ENCODE measurements at places on chromosomes 3 and 15.

- peak overlapping the region; percentile 82 for H3K4me3 ChIP-seq
- DNase-seq = peak; percentile 100
Measured at GRCh38 chr15:92809064-92809879, 90.9 kb upstream of the CHD2 start.

DNA sequence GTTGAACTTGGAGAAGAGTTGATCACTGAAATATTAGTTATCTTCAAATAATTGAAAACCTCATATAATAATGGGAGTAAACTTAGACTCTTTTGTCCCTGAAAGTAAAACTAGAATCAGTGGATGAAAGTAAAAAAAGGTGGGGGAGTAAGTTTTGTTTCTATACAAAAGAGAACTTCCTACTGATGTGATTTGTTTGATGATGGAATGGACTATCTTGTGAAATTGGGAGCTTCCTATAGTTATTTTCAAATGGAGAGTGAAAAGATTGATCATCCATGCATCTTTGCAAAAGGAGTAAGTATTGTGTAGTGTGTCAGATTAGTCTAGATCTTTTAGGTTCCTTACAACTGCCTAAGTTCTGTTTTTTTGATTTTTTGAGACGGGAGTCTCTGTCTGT is 28.4 kb downstream of the SPRED1 start:
- no peaks in the 10 kb centered on the region for H3K27me3 ChIP-seq
- no peak overlapping the region for H3K4me3 ChIP-seq
- peaks cover 2% of the 10 kb centered on the region for H3K36me3 ChIP-seq
- peaks cover 35% of the 10 kb centered on the region for H3K4me1 ChIP-seq

DNA sequence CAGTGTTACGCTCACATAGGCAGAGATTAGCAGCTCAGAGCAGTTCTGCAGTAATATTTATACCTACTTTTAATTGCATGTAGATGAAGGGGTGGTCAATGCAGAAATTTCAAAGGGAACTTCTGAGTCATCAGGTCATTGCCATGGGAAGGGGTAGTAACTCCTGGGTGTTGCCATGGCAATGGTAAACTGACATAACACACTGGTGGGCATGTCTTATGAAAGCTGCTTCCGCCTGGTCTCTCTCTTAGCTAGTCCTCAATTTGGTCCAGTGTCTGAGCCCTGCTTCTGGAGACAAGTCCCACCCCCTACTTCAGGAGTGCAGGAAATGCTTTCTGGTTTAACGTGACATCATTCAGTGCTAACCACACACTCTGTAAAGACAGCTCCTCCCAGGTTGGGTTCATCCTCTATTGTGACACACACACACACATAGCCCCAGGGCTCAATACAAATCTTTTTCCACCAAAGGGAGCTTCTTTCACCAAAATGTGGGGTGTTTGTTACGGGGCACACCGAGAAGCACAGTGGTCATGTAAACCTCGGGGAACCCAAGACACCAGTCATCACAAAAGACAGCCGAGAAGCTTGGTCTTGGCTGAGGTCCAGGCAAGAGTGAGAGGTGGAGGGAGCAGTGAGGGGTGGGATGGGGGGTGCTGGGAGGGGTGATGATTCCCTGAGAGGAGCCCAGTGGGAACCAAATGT is 74.5 kb downstream of the TLE3 start:
- H3K27me3 ChIP-seq = peaks cover 53% of the 10 kb centered on the region
- H3K36me3 ChIP-seq = no peaks in the 10 kb centered on the region
- no peak for DNase-seq
- no peak overlapping the region for H3K27ac ChIP-seq
- no peak overlapping the region for H3K4me3 ChIP-seq

DNA sequence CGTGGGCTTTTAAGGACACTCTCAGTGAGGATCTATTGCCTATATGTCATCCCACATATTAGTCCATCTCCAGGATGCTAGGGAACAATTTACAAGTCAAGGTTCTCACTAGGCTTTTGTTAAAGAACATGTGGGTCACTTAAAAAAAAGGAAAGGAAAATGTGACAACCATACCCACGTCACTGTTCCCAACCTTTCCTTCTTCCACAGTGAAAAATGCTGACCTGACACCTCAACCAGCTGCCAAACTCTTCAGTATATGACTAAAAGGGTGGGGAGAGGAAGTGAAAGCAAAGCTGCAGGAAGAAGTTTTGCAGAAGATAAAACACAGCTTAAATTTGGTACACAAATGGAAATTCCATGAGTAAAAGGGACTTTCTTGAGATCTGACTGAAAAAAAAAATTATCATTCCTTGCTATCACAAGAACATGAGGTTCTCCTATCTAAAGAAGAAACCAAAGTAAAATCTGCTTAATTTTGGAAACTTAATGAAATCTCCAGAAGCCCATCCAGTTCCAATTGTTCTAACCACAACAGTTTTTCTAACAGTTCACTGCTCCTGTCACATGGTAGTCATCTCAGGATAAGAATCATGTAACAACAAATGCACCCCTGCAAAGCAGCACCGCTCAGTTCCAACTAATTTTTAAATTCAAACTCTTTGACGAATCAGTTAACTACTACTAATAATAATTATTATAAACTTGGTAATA is 117.0 kb upstream of the TSPAN3 start:
- no peak overlapping the region for H3K4me3 ChIP-seq
- DNase-seq = no peak
- H3K27ac ChIP-seq = peak overlapping the region; percentile 80
- H3K36me3 ChIP-seq = peaks cover 5% of the 10 kb centered on the region
- H3K27me3 ChIP-seq = no peaks in the 10 kb centered on the region
- peaks cover 49% of the 10 kb centered on the region for H3K4me1 ChIP-seq

DNA sequence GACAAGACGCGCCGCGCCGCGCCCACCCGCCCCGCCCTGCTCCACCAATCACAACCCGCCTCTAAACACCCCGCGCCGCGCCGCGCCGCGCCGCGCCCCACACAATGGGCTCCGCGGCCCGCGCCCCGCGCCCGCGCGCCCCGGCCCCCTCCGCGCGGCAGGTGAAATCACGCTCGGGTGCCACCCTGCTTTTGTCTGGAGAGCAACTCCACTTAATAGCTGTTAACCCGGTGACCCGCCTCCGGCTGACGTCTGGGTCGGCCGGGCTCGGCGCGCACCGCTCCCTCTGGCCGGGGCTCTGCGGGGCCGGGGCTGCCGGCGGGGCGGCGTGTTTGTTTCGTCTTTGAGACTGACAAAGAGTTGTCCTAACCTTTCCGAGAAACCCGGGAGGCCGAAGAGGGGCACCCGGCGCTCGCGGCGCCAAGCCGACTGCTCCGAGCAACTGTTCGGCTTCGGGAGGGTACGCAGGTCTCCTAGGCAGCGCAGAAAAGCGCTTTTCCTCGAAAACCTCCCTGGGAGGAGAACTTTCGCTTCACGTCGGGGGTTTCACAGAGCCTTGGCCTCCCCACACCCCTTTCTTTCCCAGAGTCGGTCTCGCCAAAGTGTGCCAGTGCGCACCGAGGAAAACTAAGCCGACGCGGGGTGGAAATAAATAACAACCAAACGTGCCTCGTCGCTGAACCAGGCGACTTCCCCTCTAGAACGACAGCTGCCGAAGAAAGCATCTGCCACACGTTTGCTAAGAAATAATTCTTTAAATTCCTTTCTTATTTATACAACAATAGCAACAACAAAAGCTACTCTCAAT is 518.4 kb downstream of the FOXP1 start:
- no peaks in the 10 kb centered on the region for H3K36me3 ChIP-seq
- H3K27ac ChIP-seq = peak overlapping the region; percentile 98
- no peaks in the 10 kb centered on the region for H3K27me3 ChIP-seq

- peaks cover 16% of the 10 kb centered on the region for H3K36me3 ChIP-seq
- peaks cover 56% of the 10 kb centered on the region for H3K4me1 ChIP-seq
- no peaks in the 10 kb centered on the region for H3K27me3 ChIP-seq
- DNase-seq = no peak
- peak overlapping the region; percentile 65 for H3K27ac ChIP-seq
- H3K4me3 ChIP-seq = peak overlapping the region; percentile 73
Measured at GRCh38 chr3:55480911-55481743, 6.0 kb downstream of the WNT5A start.

DNA sequence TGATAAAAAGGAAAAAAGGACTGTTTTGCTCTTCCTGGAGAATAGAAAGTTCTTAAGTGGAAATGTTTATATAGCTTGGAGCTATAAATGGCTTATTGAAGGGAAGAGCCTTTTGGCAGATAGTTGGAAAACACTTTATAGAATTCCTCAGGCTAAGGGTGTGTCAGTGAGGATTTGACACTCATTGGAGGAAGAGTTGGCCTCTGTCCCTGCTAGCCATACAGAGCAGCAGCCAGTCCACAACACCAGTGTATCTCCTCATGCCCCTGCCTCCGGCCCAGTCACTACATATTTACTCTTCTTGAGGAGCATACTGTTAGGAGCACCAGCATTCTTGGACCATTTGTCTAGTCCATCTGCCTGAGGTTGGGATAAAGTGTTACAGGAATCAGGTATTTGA is 36.2 kb downstream of the KLHL18 start:
- no peak overlapping the region for H3K4me3 ChIP-seq
- peak overlapping the region; percentile 32 for H3K27ac ChIP-seq

- no peaks in the 10 kb centered on the region for H3K36me3 ChIP-seq
- H3K4me1 ChIP-seq = no peaks in the 10 kb centered on the region
- H3K4me3 ChIP-seq = no peak overlapping the region
- DNase-seq = no peak
- no peak overlapping the region for H3K27ac ChIP-seq
- peaks cover 77% of the 10 kb centered on the region for H3K27me3 ChIP-seq
Measured at GRCh38 chr15:62291262-62291661, 126.2 kb upstream of the C2CD4B start.

- DNase-seq = no peak
- H3K27ac ChIP-seq = no peak overlapping the region
- H3K4me3 ChIP-seq = no peak overlapping the region
- H3K27me3 ChIP-seq = peaks cover 58% of the 10 kb centered on the region
- no peaks in the 10 kb centered on the region for H3K36me3 ChIP-seq
Measured at GRCh38 chr3:98026425-98027084, 8.6 kb downstream of the GABRR3 start.

- H3K27ac ChIP-seq = no peak overlapping the region
- no peaks in the 10 kb centered on the region for H3K36me3 ChIP-seq
- no peaks in the 10 kb centered on the region for H3K27me3 ChIP-seq
- H3K4me3 ChIP-seq = no peak overlapping the region
- peaks cover 7% of the 10 kb centered on the region for H3K4me1 ChIP-seq
Measured at GRCh38 chr15:76533995-76534394, 197.4 kb downstream of the ISL2 start.

DNA sequence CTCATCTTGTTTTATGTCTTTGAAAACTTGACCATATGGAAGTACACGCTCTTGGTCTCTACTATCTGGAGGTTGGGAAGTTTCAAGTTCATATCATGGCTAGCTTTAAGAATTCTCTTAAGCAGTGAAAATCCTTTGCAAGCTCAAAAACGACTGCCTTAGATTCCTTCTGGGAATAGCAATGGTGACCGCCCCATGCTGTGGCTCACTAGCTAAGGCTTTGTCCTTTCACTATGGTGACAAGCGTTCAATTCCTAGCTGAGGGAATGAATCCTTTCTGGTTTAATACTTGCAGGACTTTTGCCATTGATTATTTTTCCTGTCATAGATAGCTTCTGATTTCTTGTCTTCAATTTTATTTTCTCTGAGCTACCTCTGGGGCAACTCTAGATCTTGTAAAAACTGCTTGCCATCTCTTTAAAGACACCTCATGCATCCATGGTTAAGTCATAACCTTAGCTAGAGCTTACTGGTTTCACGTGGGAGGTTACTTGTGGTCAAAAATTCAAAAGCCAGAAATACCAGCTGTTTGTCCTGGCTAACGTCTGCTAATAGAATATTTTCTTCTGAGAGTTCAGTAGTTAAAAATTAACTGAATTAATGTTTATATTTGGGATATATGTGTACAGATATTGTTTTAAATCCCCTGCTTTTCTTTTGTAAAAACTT is 673.4 kb upstream of the CBLB start:
- peaks cover 7% of the 10 kb centered on the region for H3K4me1 ChIP-seq
- no peak for DNase-seq

GRCh38 chr15:66673410-66674322 is 28.4 kb upstream of the SMAD6 start:
- no peak overlapping the region for H3K4me3 ChIP-seq
- no peaks in the 10 kb centered on the region for H3K27me3 ChIP-seq
- no peaks in the 10 kb centered on the region for H3K36me3 ChIP-seq
- no peak for DNase-seq
- no peak overlapping the region for H3K27ac ChIP-seq

DNA sequence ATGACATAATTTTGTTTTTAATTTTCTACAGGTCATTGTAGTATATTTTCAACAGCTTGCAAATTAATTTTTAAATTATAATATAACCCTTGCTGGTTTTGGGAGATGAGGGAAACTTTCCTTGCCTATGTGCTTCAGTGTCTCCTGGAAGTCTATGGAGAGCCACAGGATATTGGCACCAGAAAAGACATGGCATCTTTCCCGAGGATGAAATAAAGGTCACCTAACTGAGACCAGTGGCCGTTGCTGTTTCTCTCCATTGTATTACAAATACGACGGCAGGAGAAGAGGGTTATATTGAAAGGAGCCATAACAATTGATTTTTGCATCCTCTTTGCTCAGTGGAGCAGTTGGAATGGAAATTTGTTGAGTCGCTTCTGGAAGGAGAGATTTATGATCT is 19.9 kb upstream of the AQP9 start:
- no peak for DNase-seq
- peaks cover 42% of the 10 kb centered on the region for H3K27me3 ChIP-seq

- DNase-seq = no peak
- no peak overlapping the region for H3K4me3 ChIP-seq
- H3K36me3 ChIP-seq = no peaks in the 10 kb centered on the region
- H3K27me3 ChIP-seq = peaks cover 26% of the 10 kb centered on the region
- no peaks in the 10 kb centered on the region for H3K4me1 ChIP-seq
Measured at GRCh38 chr15:48084759-48085590, 35.8 kb upstream of the SLC24A5 start.

DNA sequence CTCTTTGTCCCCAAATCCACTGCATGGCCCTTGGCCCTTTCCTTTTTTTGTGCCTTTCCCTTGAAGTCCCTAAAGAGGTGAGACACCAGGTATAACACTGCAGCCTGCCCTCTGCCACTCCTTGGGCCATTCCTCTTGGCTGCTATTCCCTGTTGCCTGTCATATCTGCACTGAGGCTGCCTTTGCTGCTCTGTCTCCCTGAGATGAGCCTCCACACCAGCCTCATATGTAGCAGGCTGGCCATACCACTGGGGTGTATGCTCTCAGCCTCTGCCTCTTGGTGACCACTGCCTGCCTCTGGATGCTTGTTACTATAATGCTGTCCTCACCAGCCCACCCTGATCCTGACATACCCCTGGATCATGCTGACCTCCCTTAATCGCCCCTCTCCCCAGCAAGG is 252.0 kb downstream of the CLSTN2 start:
- H3K27me3 ChIP-seq = no peaks in the 10 kb centered on the region
- H3K4me1 ChIP-seq = peaks cover 11% of the 10 kb centered on the region
- peaks cover 5% of the 10 kb centered on the region for H3K36me3 ChIP-seq
- DNase-seq = no peak
- H3K27ac ChIP-seq = no peak overlapping the region

GRCh38 chr3:24191801-24192403 is 246.8 kb downstream of the NR1D2 start:
- no peaks in the 10 kb centered on the region for H3K27me3 ChIP-seq
- no peak overlapping the region for H3K4me3 ChIP-seq
- H3K36me3 ChIP-seq = no peaks in the 10 kb centered on the region

- no peaks in the 10 kb centered on the region for H3K27me3 ChIP-seq
- H3K27ac ChIP-seq = no peak overlapping the region
- H3K4me3 ChIP-seq = no peak overlapping the region
- no peak for DNase-seq
- H3K4me1 ChIP-seq = peaks cover 39% of the 10 kb centered on the region
Measured at GRCh38 chr3:113214917-113215595, 3.7 kb downstream of the BOC start.

- no peak overlapping the region for H3K4me3 ChIP-seq
- no peaks in the 10 kb centered on the region for H3K4me1 ChIP-seq
- H3K27me3 ChIP-seq = no peaks in the 10 kb centered on the region
- no peak for DNase-seq
- no peaks in the 10 kb centered on the region for H3K36me3 ChIP-seq
Measured at GRCh38 chr15:64763874-64764273, 11.5 kb downstream of the RBPMS2 start.

GRCh38 chr3:69695443-69695842 is 43.8 kb upstream of the MITF start:
- no peak overlapping the region for H3K4me3 ChIP-seq
- DNase-seq = no peak
- no peaks in the 10 kb centered on the region for H3K27me3 ChIP-seq

All from osteocyte (in vitro differentiated cells).